ENCODE measurements at places on chromosomes 12 and 14.

DNA sequence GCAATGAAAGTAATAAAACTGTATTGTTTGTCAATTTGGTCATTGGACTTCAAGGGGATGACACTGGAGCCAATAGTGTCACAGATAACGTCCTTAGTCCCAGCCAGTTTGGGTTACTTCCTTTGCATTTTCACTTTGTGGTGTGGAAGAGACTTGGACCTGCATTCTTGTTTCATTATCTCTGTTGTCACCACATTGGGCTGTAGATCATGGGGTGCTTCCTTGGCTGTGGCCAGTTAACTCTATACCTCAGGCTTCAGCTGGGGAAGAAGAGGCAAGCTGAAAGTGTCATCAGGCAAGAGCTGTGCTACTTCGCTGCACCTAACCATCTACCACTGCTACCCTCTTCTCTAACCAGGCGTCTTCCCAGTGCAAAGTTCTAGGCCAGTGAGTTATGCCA lies 15.1 kb upstream of the CISTR start:
- DNase-seq = no peak

DNA sequence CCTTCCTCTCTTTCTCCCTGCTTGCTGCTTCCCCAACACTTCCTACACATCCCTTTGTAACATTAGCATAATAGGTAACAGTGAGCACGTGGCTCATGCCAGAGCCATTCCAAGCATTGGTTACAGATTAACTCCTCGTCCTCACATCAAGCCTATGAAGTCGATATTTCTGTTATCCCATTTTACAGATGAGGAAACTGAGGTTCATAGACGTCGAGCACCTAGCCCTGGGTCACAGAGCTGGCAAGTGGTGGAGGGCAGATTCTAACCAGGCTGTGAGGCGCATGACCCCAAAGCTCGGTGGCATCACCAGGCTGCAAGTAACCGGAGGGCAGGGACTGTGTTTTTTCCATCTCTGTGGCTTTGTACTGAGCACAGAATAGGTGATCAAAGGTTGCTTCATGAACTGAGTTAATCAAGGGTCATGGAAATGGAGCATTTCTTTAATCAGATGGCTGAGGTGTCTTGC lies 5.7 kb upstream of the SERPINA1 start:
- no peak for DNase-seq

GRCh38 chr12:117582135-117582784 lies 220.8 kb upstream of the NOS1 start:
- DNase-seq = no peak

- DNase-seq = no peak
Observed at GRCh38 chr12:106078358-106079010, 60.3 kb downstream of the NUAK1 start.

- DNase-seq = no peak
Observed at GRCh38 chr14:99137001-99137700, 134.8 kb downstream of the BCL11B start.

GRCh38 chr14:60935319-60935718 lies 45.6 kb downstream of the TRMT5 start:
- no peak for DNase-seq

GRCh38 chr14:68139431-68140075 lies 320.0 kb downstream of the RAD51B start:
- no peak for DNase-seq

DNA sequence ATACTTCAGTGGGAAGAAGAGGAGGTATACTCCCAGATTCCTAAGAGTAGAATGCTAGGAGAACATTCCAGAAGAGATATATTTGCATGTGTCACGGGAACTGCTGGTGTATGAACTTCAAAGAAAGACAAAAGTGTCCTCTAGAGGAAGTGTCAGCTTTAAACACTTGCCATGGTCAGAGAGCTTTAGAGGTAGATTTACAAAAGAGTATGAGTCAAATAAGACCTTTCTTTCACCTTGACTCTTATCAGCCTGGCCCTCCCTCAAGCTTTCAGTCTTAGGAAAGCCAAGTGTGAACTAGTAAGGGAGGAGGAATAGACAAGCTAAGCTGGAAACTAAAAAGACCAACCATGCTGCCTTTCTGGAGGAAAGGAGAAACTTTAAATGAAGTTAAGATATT lies 34.7 kb downstream of the COX8C start:
- no peak for DNase-seq

DNA sequence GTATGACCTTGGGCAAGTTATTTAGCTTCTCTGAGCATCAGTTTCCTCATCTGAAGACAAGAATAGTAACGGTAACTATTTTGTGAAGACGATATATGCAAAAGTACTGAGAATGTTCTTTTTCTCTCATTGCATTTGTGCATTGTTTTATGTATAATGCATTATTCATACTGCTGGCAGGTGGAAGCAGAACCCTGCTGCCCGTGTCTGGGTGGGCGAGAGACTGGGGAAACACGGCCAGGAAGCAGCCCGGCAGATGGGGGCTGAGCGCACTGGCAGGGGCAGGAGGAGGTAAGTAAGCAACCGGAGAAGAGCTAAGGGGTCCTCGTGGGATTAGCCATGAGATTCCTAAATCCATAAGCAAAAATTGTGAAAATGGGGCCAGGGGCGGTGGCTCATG lies 115.8 kb upstream of the MED13L start:
- no peak for DNase-seq

DNA sequence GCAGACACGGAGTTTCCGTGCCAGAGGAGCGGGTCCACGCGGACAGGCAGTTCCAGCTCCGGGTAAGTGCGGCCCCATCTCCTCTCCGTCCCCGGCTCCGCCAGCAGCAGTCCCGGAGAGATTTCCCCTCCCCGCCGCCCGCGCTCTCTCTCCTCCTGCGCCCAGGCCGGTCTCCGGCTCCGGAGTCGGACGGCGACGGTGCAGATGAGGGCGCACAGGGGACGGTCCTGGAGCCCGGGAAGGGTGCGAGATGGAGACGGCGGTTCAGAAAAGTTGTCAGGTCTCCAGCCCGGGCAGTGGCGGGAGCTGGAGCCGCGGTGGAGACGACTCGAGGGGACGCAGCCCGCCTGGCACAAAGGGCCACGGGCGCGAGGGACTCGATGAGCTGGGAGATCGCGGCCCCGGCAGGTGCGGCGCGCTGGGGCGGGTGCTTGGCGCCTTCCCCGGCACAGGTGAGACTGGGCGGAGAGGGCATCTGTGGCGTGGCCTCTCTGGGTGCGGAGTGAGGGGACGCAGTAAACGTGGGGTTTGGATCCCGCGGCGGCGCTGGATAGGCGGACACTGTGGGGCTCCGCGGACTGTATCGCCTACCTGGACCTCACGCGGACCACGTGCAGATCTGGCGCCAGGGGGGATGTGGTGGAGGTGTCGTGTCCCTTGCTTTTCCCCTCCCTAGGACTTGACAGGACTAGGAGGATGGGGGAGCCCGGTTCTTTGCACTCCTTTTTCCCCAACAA lies 1540.3 kb upstream of the TMEM132C start:
- DNase-seq = no peak

GRCh38 chr12:122743895-122744525 lies 8.6 kb upstream of the DENR start:
- DNase-seq = no peak

DNA sequence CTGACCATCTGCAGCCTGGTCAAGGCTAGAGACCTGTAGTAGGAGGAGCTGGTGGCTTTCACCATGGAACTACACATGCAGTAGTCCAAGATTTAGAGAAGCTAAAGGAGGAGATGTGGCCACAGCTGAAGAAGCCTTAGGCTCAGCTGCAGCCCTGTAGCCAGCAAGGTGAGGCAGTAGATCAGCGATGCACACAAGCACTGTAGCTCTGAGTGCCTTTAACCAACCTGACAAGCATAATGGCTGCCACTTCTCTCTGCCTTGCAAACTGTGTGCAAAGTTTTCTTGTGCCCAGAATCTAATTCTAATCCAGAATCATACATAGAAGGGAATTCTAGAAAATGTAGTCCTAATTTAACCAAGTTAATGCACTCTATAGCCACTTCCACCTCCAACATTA lies 159.0 kb upstream of the ARID2 start:
- no peak for DNase-seq

DNA sequence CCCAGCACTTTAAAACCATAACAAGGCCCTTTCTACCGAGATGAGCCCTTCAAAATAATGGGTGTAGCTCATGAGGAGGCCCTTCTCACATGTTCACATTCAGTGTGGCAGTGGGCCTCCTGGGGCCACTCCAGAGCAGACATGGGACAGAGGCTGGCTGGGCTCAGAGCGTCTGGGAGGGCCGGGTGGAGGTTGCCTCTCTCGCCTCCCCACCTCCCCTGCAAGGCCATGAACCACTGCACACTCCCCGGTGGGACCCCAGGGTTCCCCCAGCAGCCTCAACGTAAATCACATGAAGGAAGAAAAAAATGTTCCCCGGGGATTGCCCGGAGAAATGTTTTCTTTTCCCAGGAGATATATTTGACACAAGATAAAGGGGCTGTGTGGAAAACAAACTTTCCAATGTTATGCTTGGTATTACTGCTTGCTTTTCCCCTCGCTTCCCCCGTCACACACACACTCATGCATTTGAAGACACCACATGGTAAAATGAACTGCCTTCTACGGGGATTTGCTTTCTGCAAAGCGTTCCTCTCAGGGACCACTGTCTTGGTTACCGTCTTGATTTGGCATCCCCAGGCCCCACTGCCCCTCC lies 190.7 kb upstream of the CCND2 start:
- DNase-seq = no peak

Data from NCI-H510A (cell line).